RWPE2 (cell line): ENCODE measurements at places on chromosomes 12 and 14.

GRCh38 chr12:128811806-128812205 is 12.0 kb downstream of the SLC15A4 start:
- no peak for DNase-seq

- DNase-seq = no peak
These were observed 91.6 kb downstream of the KTN1 start for GRCh38 chr14:55671641-55672040.

- no peak for DNase-seq
These were observed 15.3 kb upstream of the SPIC start for GRCh38 chr12:101459642-101460346.

GRCh38 chr12:107320929-107321631 is 227.7 kb upstream of the CRY1 start:
- DNase-seq = peak; percentile 77

GRCh38 chr12:38384816-38385378 is 68.3 kb downstream of the ALG10B start:
- DNase-seq = peak; percentile 95

GRCh38 chr14:35553808-35554207 is 19.8 kb downstream of the INSM2 start:
- no peak for DNase-seq

GRCh38 chr12:64568298-64568697 is 42.0 kb upstream of the RASSF3 start:
- no peak for DNase-seq

- DNase-seq = no peak
These were observed 6.5 kb upstream of the ATG101 start for GRCh38 chr12:52063082-52063924.

DNA sequence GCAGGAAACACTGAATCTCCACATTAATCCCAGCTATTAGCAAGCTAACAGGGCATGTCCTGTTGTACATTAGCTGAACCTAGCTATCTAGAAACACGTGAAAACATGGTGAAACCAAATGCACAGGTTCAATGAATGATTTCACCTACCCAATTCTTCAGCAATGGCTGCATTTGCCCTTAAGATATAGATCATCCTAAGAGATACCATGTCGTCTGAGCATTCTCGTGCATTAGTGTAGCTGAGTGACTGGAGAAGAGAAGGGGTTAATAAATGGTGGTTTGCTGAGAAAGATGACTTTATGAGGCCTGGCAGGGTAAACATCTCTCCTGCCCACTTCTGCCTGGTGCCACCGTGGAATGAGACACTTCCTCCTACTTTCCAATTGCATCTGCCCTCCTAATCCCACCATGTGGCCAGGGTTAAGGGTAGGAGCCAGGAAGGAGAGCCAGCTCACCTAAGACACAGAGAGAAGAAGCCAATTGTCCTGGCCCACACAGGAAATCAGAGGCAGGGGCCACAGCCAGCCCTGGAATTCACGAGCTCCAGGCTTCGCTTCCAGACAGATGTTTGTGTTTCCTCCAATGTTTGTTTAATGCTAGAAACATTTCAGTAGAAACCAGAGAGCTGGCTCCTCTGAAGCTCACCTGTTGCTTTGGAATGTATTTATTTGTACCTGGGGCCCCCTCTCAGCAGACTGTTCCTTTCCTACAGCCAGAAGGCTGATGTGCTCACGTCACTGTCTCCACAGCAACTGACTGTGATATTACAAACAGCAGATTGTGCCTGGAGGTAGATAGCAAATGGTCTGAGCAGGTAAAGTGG is 126.0 kb upstream of the PARP11 start:
- peak; percentile 91 for DNase-seq

DNA sequence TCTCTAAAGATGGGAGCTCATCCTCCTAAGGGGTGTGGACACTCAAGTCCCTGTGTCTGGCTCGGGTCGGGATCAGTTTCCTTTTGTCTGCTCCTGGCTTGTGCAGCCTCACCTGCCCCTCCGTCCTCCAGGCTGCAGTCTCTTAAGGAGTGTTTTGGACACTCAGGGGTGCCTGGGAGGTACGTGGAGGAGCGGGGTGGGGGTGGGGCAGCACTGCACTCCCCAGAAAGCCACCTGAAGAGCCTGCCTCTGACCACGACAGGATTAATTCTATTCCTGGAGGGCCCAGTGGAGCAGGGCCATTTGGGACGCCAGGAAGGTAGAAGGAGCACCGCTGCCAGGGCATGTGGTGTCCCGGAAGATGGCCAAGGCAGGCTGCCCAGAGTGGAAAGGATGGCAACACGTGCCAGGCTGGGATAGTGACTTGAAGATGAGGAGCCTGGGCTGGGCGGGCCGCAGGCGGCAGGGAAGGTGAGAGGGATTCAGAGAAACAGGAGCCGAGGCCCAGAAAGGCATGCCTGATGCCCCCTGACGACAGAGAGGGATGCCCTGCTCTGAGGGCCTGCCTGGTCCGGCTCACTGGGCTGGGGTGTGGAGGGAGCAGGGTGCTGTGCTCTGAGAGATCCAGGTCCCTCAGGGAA is 14.8 kb upstream of the LRTM2 start:
- peak; percentile 58 for DNase-seq

GRCh38 chr12:16563504-16563903 is 42.5 kb downstream of the LMO3 start:
- no peak for DNase-seq
